ENCODE measurements at places on chromosomes 5 and 9. TPM values are rescaled to one million over a fixed set of nuclear protein-coding genes. Genes with fewer than 3 reads are reported as not detected.
A peak's percentile ranks its signal among the peaks of the same experiment; 100 is the strongest.

GRCh38 chr5:38379350-38379937, 121.1 kb downstream of the EGFLAM start:
- no peak for DNase-seq
- H3K36me3 ChIP-seq, result no peaks in the 10 kb centered on the region
- H3K4me1 ChIP-seq, result no peaks in the 10 kb centered on the region

GRCh38 chr5:133612249-133612860, at the start of gene FSTL4:
Gene FSTL4, minus strand, starts transcription at chr5:133612541.
- peaks cover 51% of the 10 kb centered on the region for H3K27me3 ChIP-seq
- H3K4me3 ChIP-seq, result peak within 1 kb of the TSS; percentile 20
- peaks cover 8% of the 10 kb centered on the region for H3K4me1 ChIP-seq
- H3K27ac ChIP-seq, result no peak within 1 kb of the TSS
- no peaks in the 10 kb centered on the region for H3K36me3 ChIP-seq
- no peak for DNase-seq

DNA sequence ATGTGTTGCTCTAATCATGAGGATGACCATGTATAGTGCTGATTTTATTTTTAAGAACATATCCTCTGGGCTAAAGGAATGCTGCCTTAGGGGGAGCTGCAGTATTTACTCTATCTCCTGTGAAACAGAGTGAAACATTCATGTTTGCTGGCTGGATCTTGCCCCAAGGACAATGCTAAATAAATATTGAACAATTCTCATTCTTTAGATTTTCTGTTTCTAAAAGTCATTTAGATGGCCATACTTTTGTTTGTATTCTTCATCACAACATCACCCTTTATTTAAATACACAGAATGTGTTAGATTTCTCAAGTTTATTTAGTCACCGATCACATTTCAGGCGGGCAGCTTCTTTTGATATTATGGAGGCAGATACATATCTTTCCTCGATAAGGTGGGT, 103.3 kb downstream of the ARHGEF28 start:
- H3K4me1 ChIP-seq, result peaks cover 19% of the 10 kb centered on the region
- H3K4me3 ChIP-seq, result no peak overlapping the region
- no peak overlapping the region for H3K27ac ChIP-seq
- no peaks in the 10 kb centered on the region for H3K36me3 ChIP-seq
- DNase-seq, result no peak
- no peaks in the 10 kb centered on the region for H3K27me3 ChIP-seq

- no peaks in the 10 kb centered on the region for H3K27me3 ChIP-seq
- H3K36me3 ChIP-seq, result no peaks in the 10 kb centered on the region
- H3K4me1 ChIP-seq, result no peaks in the 10 kb centered on the region
- DNase-seq, result no peak
- no peak overlapping the region for H3K4me3 ChIP-seq
Measured at GRCh38 chr9:108108852-108109448, 619.4 kb upstream of the KLF4 start.

GABRA1 gene
- not detected for total RNA-seq

- H3K27me3 ChIP-seq, result no peaks in the 10 kb centered on the region
- H3K4me3 ChIP-seq, result no peak overlapping the region
- H3K4me1 ChIP-seq, result 0 out of 2 replicates have a peak, but pooled peaks cover under 1% of the 10 kb centered on the region
- H3K36me3 ChIP-seq, result peaks cover 20% of the 10 kb centered on the region
Measured at GRCh38 chr9:33466565-33467495, 6.9 kb downstream of the NOL6 start.

DNA sequence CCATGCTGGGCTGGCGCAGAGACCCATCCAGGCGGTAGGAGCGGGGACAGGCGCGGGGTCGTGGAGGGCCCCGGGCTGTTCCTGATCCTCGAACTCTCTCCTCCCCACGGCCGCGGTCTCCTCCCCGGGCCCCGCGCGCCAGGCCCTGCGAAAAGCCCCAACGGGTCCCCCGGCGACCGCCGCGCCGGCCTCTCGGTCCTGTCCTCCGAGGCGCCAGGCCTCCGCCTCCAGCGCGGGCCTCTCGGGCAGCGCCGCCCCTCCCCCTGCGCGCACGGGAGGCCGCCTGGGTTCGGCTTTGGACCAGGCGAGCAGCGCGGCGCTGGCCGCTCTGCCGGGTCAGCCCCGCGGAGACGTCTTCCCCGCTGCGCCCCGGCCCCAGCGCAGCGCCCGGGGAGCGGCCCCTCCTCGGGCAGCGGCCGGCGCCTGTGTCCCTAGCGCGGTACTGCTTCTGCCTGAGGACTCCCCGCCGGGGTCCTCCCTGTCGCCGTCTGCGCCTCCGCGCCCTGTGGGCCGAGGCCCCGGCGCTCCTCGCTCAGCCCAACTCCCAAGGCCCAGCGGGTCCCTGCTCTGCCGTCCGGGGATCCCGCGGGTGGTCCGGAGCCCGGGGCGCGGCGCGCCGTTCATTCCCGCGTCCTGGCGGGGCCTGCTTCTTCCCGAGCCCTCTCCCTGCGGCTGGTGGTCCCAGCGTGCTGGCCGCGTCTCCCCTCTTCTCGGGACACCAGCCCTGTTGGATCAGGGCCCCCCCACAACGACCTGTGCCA, 13.4 kb downstream of the COL23A1 start:
- H3K4me1 ChIP-seq, result no peaks in the 10 kb centered on the region
- DNase-seq, result no peak
- no peak overlapping the region for H3K4me3 ChIP-seq
- H3K36me3 ChIP-seq, result no peaks in the 10 kb centered on the region
- H3K27me3 ChIP-seq, result no peaks in the 10 kb centered on the region
- H3K27ac ChIP-seq, result no peak overlapping the region

- H3K27me3 ChIP-seq, result peaks cover 35% of the 10 kb centered on the region
- no peaks in the 10 kb centered on the region for H3K36me3 ChIP-seq
Measured at GRCh38 chr5:93607367-93608258, 24.6 kb downstream of the NR2F1 start.

- no peak for DNase-seq
- no peaks in the 10 kb centered on the region for H3K4me1 ChIP-seq
- H3K4me3 ChIP-seq, result no peak overlapping the region
- H3K27ac ChIP-seq, result no peak overlapping the region
Measured at GRCh38 chr5:167057665-167058064, 1233.8 kb upstream of the WWC1 start.

- no peak for DNase-seq
- no peaks in the 10 kb centered on the region for H3K4me1 ChIP-seq
- H3K27me3 ChIP-seq, result no peaks in the 10 kb centered on the region
- no peak overlapping the region for H3K27ac ChIP-seq
- no peaks in the 10 kb centered on the region for H3K36me3 ChIP-seq
- H3K4me3 ChIP-seq, result no peak overlapping the region
Measured at GRCh38 chr5:118195211-118195610, 793.1 kb downstream of the DTWD2 start.

- no peak for DNase-seq
- no peak overlapping the region for H3K27ac ChIP-seq
- H3K4me1 ChIP-seq, result no peaks in the 10 kb centered on the region
- H3K4me3 ChIP-seq, result no peak overlapping the region
Measured at GRCh38 chr9:6089300-6089699, 73.9 kb upstream of the RANBP6 start.

GRCh38 chr5:98722188-98722587, 51.3 kb upstream of the RGMB start:
- no peak overlapping the region for H3K4me3 ChIP-seq
- H3K36me3 ChIP-seq, result no peaks in the 10 kb centered on the region
- no peak for DNase-seq
- no peaks in the 10 kb centered on the region for H3K4me1 ChIP-seq
- H3K27me3 ChIP-seq, result no peaks in the 10 kb centered on the region

FGD3 gene
- 0.80 TPM for total RNA-seq

PDZD2 gene
- 0.10 TPM for total RNA-seq

DNA sequence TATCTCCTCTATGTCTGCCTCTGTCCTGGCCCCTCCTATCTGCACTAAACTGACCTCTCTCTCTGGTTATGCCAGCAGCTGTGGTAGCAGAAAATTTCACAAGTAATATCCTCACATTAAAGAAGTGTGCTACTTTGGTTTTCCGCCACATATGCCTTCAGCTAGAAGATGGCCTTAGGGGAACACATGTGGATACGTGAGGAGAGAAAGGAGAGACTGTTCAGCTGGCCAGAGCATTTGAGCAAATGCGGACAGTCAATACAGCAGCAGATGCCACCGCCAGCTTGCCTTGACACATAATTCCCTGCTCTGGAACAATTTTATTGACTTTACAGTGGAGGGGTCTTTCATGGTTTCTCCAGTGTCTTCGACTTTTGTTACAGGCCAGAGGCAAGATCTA, 434.6 kb downstream of the TAF11L14 start:
- DNase-seq, result no peak
- no peaks in the 10 kb centered on the region for H3K36me3 ChIP-seq
- H3K4me3 ChIP-seq, result no peak overlapping the region
- H3K27me3 ChIP-seq, result no peaks in the 10 kb centered on the region
- H3K4me1 ChIP-seq, result no peaks in the 10 kb centered on the region

- no peak for DNase-seq
- no peaks in the 10 kb centered on the region for H3K36me3 ChIP-seq
- no peaks in the 10 kb centered on the region for H3K4me1 ChIP-seq
- H3K27ac ChIP-seq, result no peak overlapping the region
Measured at GRCh38 chr5:150190987-150191386, 1.1 kb downstream of the SLC6A7 start.

GRCh38 chr9:91825422-91825821, 124.6 kb downstream of the ROR2 start:
- H3K36me3 ChIP-seq, result no peaks in the 10 kb centered on the region
- no peaks in the 10 kb centered on the region for H3K27me3 ChIP-seq

- no peak overlapping the region for H3K27ac ChIP-seq
- peaks cover 24% of the 10 kb centered on the region for H3K27me3 ChIP-seq
Measured at GRCh38 chr5:80054682-80055081, 19.5 kb downstream of the THBS4 start.

GRCh38 chr9:127415141-127415540, 9.0 kb upstream of the ZNF79 start:
- no peak overlapping the region for H3K4me3 ChIP-seq
- DNase-seq, result no peak
- no peaks in the 10 kb centered on the region for H3K27me3 ChIP-seq
- no peak overlapping the region for H3K27ac ChIP-seq
- H3K4me1 ChIP-seq, result peaks cover 9% of the 10 kb centered on the region
- no peaks in the 10 kb centered on the region for H3K36me3 ChIP-seq

GRCh38 chr5:127571314-127572131, 54.1 kb downstream of the PRRC1 start:
- no peak overlapping the region for H3K4me3 ChIP-seq
- no peak overlapping the region for H3K27ac ChIP-seq
- no peak for DNase-seq
- H3K27me3 ChIP-seq, result no peaks in the 10 kb centered on the region
- no peaks in the 10 kb centered on the region for H3K4me1 ChIP-seq

- DNase-seq, result no peak
- H3K4me3 ChIP-seq, result no peak overlapping the region
- no peak overlapping the region for H3K27ac ChIP-seq
- H3K36me3 ChIP-seq, result no peaks in the 10 kb centered on the region
- no peaks in the 10 kb centered on the region for H3K27me3 ChIP-seq
Measured at GRCh38 chr9:6047020-6047419, 31.6 kb upstream of the RANBP6 start.

DNA sequence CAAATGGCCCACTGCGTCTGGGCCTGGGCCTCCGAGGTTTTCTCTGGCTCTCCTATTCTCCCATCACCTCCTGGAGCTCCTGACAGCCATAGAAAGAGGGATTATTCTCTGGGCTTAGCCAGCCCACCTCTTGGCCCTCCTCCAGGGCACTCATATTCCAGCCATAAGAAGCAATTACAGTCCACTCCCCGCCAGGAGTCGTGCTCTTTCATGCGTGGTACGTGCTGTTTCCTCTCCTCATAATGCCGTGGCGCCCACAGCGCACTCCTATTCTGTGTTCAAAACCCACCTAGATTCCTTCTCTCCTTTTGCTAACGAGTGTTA, 240.8 kb upstream of the ZNF462 start:
- DNase-seq, result no peak
- no peak overlapping the region for H3K4me3 ChIP-seq
- no peak overlapping the region for H3K27ac ChIP-seq
- no peaks in the 10 kb centered on the region for H3K4me1 ChIP-seq

- H3K36me3 ChIP-seq, result no peaks in the 10 kb centered on the region
- H3K27ac ChIP-seq, result no peak overlapping the region
- no peaks in the 10 kb centered on the region for H3K4me1 ChIP-seq
- no peak for DNase-seq
- no peak overlapping the region for H3K4me3 ChIP-seq
- H3K27me3 ChIP-seq, result no peaks in the 10 kb centered on the region
Measured at GRCh38 chr9:109600142-109600541, 102.0 kb upstream of the PTPN3 start.

SLC6A19 gene
- total RNA-seq, result 0.23 TPM

DNA sequence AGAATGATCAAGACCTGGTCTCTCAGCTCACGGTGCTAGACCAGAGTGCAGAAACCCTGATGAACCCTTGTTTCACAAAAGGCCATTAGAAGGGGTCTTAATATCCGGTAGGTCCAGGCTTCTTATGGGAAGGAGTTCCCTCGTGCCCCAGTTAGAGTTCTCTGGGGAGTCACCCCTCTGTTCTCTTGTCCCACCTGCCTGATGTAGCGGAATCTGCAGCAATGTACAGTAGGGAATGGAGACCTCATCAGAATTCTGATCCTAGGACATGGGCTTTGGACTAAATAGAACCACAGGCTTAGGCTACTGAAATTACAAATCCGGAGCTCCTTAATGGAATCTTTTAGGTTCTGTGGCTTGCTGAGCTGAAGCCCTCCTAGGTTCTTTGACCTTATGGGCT, 243.6 kb upstream of the IRX2 start:
- DNase-seq, result no peak
- no peak overlapping the region for H3K27ac ChIP-seq
- no peaks in the 10 kb centered on the region for H3K36me3 ChIP-seq
- H3K4me1 ChIP-seq, result no peaks in the 10 kb centered on the region
- no peaks in the 10 kb centered on the region for H3K27me3 ChIP-seq

QRFP gene
- not detected for total RNA-seq

TMEM252 gene
- not detected for total RNA-seq

FLT4 gene
- 0.44 TPM for total RNA-seq

TAF11L5 gene
- not detected for total RNA-seq

PNPLA7 gene
- total RNA-seq, result 3.9 TPM
